AG10803 (cell line): ENCODE measurements at places on chromosomes 4 and X.
A peak's percentile ranks its signal among the peaks of the same experiment; 100 is the strongest.

- DNase-seq, result no peak
Observed at GRCh38 chr4:22884157-22884556, 191.4 kb downstream of the GBA3 start.

DNA sequence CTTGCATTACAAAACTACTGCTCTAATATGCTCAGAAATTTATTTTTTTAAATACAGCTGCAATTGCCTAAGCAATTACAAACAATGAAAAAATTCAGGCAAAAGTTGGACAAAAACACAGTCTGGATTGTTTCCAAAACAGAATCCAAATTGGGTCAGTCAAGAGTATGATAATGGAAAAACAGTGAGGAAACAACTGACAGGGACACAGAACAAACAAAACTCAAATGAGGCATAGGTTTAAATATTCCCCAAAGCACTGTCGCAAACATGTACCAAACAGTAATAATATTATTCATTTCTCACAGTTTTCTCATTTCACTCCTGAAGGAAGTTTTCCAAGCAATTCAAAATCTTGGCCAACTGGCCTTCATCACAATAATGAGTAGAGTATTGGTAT is 386.6 kb downstream of the CENPC start:
- no peak for DNase-seq

DNA sequence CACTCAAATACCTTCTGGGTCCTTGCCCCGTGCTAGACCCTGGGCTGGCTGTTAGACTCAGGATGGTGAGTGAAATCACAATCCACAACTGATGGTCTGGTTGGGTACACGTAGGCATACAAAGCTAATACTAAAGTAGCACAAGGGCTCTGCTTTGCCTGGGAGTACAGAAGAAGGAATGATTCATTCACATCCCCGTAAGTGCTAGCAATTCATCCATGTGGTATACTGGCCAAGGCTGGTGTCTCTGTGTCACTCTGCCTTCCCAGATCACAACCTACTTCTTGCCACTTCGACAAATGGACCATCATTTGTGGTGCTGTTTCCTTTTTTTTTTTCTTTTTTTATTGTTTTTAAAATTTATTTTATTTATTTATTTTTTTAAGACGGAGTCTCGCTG is 19.7 kb upstream of the RBM47 start:
- DNase-seq, result no peak

- DNase-seq, result no peak
Observed at GRCh38 chr4:131159261-131159660, 1989.8 kb upstream of the PCDH10 start.

- DNase-seq, result no peak
Observed at GRCh38 chr4:34200535-34200934, 2043.8 kb downstream of the ARAP2 start.

DNA sequence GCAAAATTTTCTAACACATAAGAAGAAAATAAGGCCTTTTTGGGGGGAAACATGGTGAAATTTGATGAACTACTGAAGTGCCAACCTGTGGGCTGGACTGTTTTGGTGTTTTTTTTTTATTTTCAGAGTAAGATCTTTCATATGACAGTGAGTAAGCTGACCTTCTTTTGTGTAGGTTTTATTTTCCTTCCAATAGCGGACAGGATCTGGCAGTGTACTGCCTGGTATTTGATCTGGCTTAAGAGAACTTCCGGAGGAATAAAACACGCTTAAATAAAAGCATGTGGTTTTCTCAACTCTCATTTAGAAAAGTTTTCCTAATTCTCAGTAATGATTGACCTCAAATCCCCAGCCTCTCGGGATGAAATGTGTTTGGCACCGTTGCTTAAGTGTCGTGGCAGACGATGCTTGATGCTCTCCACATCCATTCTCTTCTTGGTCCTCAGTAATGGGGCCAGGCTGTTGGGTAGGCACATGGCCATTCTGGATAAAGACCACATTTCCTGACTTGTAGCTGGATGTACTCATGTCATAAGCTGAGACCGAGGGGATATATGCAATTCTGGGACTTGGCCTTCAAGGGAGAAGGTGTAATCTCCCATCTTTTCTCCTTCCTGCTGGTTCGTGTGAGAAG is 65.6 kb upstream of the PDLIM3 start:
- no peak for DNase-seq

- DNase-seq, result no peak
Observed at GRCh38 chrX:70052895-70053615, 3.3 kb upstream of the AWAT2 start.

GRCh38 chrX:2561456-2561855 is 60.7 kb upstream of the DHRSX start:
- DNase-seq, result no peak

- DNase-seq, result no peak
Observed at GRCh38 chr4:20356565-20356964, 104.9 kb downstream of the SLIT2 start.

DNA sequence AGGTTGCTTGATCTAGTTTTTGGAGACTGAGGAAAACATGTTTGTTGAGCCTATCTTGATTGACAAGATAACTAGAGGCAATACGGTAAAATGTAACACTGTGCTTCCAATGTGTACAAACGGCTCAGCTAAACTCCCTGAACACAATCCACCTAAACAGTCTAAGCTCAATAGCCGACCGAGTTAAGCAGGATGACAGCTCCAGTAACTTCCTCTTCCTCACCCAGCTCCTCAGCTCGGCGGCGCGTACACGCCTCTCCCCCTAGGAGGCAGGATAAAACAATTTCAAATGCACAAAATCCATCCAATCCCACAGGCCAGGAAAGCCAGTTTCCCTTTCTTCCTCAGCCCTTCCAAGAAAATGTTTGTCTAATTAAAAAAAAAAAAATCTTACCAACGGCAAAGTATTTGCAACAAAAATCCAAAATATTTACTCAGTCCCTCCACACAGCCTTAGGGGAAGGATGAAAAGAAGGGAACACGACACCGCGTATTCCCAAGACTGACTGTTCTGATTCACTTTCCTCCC is 1.0 kb downstream of the CNOT6L start:
- peak; percentile 79 for DNase-seq
